Liver (tissue), 10 donors: ENCODE measurements at places on chromosomes 3 and 15. TPM values are rescaled to one million over a fixed set of nuclear protein-coding genes. Genes with fewer than 3 reads are reported as not detected.

COMMD4 gene
- 21.2 TPM for total RNA-seq

PIGZ gene
- 1.4 TPM for total RNA-seq

DNA sequence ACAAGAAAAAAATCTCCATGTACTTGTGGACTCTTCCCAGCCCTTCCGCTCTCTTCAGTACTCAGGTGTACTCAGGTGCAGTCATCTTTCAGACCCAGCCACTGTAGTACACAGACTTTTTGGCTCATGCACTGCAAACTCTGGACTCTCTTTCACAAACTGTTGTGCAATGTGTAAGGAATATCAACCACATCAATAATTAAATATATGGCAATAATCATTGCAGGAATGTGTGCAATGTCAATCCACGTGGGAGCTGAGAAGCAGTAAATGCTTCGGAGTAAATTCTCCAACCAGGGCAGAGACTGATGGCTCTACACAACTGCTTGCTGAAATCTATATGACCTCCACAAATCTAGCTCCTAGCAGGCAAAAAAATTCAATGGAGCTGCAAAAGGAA lies 287.3 kb upstream of the COL8A1 start:
- no peak for DNase-seq

- DNase-seq, result peak; percentile 21
Observed at GRCh38 chr15:25090073-25090733, 135.4 kb downstream of the SNRPN start.

GRCh38 chr3:60186359-60186758 lies 1064.9 kb downstream of the FHIT start:
- DNase-seq, result no peak

- DNase-seq, result no peak
Observed at GRCh38 chr3:13479332-13479581, 849 bp upstream of the HDAC11 start.

DNA sequence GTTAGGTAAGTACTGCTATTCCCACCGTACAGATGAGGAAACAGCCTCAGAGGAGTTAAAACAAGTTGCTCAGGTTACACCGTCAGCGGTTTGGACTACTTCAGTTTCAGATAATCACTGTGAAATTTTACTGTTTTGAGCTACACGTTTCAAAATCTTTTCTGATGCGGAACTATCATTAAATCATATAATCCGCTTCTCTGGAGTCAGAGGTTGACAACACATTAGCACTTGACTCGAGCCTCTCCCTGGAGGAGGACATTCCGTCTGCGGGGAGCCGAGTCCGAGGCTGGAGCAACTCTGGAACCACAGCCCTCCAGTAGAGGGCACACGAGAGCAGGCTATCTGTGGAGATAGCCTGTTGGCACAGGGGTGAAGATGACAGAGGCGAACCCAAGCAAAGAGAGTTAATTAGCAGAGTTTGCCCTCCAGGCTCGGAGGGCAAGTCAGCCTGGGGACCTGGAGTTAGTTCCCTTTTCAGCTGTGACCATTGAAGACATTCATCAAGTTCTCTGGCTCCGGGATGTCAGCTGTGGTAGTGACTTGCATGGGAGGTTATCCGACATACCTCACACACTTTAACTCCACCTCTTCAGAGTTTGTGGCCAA lies 131.2 kb downstream of the IGF1R start:
- peak; percentile 92 for DNase-seq
